Esophagus squamous epithelium (tissue), 5 donors: ENCODE measurements at places on chromosomes 12 and 14.

DNA sequence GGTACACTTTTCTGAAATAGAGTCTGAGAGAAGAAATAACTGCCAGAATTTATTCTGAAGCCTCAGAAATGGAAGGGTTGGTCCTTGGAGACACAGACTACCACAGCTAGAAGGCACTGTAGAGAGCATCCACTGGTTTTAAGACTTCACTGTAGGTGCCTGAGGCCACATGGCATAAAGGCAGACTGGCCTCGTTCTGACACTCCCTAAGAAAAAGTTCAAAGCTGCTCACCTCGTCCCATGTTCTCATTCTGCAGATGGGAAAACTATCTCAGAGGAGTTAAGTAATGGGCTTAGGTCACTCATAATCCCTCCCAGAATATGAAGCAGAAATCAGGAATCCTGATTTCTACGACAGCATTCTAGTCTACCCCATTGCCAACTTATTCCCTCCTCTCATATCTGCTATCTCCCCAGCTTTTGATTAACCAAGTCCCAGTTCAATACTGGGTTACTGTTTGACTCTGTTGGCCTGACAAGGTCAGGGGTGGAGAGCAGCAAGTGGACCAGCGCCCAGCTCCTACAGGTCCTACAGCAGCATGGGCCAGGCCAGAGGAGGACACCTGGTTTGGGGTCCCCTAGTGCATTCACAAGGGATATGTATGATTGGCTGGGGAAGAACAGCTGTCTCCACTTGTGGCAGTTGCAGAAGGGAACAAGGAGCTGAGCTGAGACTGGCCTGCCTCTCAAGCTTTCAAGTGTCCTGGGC is 3.7 kb downstream of the ITGA5 start:
- no peak for DNase-seq

DNA sequence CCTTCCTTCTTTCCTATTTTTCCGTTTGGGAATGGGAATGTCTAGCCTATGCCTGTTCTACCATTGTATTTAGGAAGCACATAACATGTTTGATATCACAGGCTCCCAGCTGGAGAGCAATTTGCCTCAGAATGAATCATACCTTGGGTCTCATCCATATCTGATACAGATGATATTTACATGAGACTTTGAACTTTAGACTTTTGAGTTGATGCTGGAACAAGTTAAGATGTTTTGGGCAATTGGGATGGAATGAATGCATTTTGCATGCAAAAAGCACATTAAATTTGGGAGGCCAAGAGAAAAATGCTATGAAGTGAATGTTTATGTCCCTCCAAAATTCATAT is 61.9 kb upstream of the BEGAIN start:
- DNase-seq = no peak

DNA sequence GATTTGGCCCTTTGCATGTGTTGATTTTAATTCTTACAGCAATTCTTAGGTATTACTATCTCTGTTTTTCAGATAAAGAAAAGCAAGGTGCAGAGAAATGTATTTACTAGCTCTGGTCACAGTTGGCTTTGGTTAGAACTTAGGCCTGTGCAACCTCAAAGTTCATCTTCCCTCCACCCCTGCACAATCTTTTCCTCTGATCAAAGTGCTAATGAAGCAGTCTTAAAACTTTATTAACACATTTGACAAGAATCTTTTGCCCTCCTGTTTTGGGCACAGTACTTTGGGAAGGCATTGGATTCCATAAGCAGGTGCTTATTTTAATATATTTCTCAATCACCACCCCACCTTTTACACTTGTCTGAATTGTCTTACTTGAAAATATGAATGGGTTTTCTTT is 2.7 kb downstream of the IRAK4 start:
- no peak for DNase-seq

DNA sequence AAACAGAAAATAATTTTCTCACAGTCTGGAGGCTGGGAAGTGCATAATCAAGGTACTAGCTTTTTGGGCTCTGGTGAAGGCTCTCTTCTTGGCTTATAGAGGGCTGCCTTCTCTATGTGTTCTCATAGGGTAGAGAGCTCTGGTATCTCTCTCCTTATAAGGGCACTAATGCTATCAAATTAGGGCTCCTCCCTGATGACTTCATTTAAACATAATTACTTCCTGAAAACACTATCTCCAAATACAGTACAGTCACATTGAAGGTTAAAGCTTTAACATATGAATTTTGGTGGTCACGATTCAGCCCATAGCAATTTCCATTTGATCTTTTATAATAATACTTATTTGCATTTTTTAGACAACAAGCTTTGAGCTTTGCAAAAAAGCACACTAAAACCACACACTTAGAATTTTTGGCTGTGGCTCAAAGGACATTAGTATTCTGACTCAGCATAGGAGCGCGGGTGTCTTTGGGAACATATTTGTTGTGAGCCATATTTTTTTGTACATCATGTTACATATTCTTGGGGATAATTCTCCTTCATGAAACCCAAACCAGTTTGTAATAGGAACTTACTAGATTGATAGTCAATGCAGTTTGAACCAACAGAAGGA is 808.1 kb upstream of the FBXO33 start:
- DNase-seq = no peak

DNA sequence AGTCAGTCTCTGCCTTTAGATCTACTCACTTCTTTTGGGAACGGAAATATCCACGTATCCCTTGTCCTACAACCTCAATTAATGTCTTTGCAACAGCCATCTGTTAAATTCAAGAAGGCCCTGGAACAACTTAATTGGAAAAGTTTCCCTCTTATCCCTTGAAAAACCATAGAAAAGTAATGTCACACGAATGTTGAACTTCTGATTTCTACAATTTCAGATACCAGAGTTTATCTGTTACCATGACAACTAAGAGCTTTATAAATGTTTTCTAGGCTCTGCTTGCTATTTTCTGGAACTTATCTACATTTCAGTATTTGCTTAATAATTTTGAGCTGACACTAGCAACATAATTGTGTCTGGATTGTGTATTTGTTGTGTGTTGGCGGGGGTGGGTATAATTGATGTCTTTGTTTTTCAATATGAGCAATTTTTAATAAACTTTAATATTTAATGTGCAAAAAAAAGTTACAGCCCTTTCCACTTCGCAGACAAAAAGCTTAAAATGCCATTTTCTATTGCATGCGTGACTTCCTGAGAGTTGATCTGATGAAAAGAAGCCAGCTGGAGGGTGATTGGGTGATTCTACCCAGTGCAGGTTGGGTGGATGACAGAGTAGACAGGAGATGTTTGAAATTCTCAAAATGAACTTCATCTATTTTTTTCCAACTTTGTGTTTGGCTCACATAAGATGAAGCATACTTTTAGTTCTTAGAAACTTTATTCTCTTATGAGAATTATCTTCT is 11.8 kb upstream of the EDDM3A start:
- DNase-seq = no peak

- DNase-seq = no peak
These were observed 78.5 kb downstream of the PPFIBP1 start for GRCh38 chr12:27602516-27602915.

GRCh38 chr12:52082026-52082668 is 2.6 kb downstream of the SMIM41 start:
- no peak for DNase-seq

GRCh38 chr12:102487226-102487625 is 6.9 kb upstream of the IGF1 start:
- DNase-seq = no peak

GRCh38 chr14:106843951-106844483 is 1317.6 kb downstream of the TMEM121 start:
- DNase-seq = no peak

DNA sequence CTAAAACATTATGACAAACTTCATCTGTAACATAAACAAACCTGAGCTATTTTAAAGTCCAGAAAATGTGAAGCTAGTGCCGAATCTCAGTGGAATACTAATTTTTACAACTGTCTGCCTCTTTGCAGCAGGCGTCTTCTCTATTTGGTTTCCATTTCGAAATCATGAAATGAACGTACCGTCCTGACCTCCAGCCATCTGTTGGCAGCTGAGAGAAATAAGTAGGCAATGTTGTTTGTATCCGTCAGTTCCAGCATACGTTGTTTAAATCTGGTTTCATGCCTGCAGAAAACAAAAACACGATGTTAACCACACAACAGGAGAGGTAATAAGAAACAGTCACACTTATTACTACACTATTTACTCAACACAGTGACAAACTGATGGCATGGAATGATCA is 54.3 kb upstream of the KCNJ8 start:
- DNase-seq = no peak

DNA sequence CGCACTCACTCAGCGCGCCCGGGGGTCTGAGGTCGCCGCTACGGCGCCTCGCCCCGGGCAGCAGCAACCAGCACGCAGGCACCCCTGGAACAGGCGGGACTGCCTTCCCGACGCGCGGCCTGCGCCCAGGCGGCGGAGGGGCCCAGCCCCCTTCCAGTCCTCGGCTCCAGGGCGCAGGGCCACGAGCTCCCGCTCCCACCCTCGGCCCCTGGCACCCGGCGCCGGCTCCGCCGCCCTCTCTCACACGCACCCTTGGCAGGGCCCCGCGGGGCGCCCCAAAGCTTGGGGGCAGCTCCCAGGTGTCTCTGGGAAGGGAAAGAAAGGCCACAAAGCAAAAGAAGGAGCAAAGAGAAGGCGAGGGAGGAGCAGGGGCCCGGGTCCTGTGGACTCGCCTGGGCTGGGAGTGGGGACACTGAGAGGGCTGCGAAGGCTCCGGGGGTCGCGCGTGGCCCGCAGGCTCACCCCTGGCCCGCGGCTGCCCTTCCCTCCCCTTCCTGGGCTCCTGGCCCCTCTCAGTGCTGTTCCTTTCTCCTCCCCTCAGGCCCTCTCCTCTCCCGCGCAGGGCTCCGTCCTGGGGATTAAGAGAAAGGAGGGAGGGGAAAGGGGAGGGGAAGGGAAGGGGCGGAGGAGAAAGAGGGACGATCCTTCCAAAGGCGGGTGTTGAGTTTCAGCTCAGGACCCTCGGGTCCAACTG is 907 bp upstream of the EFS start:
- DNase-seq = no peak

DNA sequence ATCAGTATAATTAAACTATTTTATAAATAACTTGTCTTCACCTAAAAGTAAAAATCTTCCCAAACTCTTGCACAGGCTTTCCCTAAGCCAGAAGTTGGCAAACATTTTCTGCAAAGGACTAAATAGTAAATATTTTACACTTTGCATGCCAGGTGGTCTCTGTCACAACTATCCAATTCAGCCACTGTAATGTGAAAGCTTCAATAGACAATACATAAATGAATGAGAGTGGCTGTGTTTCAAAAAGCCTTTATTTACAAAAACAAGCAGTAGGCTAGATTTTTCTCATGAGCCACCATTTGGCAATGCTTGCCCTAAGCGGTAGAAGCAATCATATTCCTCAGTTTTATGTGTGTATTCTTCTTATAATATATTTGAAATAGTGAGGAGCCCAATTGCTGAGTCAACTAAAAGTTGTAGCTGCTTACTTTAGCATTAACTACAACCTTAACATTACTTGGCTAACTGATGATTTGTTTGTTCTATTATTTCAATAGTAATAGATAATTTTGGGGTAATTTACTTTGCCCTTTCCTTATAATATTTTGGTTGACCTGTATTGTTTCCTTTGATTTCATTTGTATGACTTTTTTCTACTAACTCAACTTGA is 236.0 kb upstream of the SYT1 start:
- DNase-seq = no peak

DNA sequence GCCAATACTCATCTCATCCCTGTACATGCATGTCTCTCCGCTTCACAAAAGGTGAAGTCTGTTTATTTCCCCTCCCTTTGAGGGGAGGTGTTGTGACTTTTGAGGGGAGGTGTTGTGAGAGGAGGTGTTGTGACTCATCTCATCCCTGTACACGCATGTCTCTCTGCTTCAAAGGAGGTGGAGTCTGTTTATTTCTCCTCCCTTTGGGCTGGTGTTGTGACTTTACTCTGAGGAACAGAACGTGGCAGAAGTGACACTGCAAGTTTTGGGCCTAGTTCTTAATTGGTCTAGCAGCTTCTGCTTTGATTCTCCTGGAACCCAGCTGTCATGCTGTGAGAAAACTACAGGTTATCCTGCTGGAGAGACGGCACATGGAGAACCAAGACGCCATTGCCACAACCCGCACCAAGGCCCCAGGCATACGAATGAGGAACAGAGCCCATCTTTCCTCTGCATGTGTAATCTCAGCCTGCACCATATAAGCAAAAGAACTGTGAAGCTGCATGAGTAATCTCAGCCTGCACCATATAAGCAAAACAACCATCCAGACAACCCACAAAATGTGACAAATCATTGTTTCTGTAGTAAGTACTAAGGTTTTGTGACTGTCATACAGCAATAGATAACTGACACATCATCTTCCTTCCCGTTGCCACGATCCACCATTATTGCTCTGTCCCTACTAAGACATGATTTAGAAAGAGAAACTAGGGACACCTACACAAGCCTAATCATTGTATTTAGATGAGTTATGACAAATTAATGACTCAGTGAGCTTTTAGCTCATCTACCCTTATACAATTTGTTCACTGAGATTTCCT is 30.0 kb downstream of the GALNT4 start:
- no peak for DNase-seq

- no peak for DNase-seq
These were observed 5.3 kb downstream of the TTC8 start for GRCh38 chr14:88829685-88830302.

DNA sequence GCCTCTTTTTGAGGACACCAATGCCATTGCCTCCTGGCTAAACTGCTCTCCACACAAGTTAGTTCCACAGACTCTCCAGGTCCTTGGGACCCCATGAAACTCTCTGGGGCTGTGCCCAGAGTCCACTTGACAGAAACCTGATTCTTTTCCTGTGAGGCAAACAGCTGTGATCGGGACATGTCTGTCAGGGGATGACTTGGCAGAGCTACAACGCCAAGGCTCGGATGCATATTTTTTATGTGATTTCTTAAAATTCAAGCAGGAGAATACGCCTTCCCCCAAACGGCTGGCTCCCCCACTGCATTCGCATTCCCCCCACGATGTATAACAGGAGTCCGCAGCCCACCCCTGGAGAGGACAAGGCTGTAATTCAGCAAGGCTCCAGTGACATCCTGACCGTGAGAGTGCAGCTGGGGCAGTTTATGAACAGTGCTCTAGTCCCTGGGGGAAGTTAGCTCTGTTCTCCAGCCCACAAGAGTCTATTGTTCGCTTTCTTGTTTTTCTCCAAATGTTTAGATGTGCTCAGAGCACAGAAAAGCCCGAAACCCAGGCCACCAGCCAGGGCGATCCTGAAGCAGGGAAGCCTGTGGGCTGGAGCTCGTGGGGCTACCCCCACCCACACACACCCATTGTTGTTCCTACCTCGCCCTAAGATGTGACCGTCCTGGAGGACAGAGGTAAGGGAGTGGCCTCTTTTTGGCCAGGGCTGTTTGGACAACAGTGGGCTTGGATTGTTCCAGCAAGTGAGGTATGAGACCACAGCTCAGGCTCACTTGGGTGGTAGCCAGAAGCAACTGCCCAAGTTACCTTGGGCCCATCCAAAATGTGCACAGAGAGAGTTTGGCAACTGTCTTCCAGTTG is 159.5 kb downstream of the ZFP36L1 start:
- no peak for DNase-seq

- DNase-seq = no peak
These were observed 121.2 kb upstream of the RFLNA start for GRCh38 chr12:124173692-124174091.

GRCh38 chr14:91383439-91383838 is 34.2 kb downstream of the CCDC88C start:
- no peak for DNase-seq
